ENCODE measurements at places on chromosomes 6 and 20.

DNA sequence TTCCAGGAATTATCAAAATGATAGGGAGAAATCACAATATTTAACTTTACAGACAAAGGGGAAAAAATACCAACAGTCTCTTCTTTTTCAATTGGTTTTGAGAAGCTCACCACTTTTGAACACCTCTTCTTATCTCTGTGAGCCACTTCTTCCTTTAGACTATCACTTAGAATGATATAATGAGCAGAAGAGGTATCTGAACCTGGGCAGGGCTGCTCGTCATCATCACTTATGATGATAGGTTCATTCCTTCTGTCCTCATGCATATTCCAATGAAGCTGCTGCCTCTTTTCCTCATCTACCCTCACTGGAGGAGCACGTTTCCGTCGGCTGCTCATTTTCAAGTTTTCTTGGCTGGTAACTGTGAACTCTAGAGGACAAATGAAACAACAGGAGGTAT, 9.2 kb downstream of the SHPRH start:
- H3K4me1 ChIP-seq: no peaks in the 10 kb centered on the region
- DNase-seq: no peak
- H3K27ac ChIP-seq: no peak overlapping the region
- no peaks in the 10 kb centered on the region for H3K27me3 ChIP-seq
- H3K36me3 ChIP-seq: peaks cover 23% of the 10 kb centered on the region

DNA sequence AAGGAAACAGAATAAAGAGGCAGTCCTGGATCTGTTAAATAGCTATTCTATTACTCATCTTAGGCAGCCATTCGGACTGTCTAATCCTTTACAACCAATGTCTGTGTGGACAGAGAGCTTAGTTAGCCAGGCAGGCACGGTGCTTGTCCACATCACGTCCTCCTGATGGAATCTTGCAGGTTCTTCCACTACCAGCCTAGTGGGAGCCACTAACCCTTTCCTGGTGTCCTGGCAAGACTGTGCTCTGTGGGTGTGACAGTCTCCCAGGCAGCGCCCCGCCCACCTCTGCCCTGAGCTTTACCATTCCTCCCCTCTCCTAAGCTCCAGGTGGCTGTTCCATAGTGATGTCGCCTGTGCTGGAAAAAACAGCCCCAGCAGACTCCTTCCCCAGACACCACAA, 78.3 kb upstream of the CLDN20 start:
- no peak overlapping the region for H3K27ac ChIP-seq
- no peak for DNase-seq
- no peak overlapping the region for H3K4me3 ChIP-seq
- no peaks in the 10 kb centered on the region for H3K36me3 ChIP-seq
- H3K27me3 ChIP-seq: no peaks in the 10 kb centered on the region

- H3K27ac ChIP-seq: no peak overlapping the region
- H3K36me3 ChIP-seq: no peaks in the 10 kb centered on the region
- no peak overlapping the region for H3K4me3 ChIP-seq
- H3K27me3 ChIP-seq: no peaks in the 10 kb centered on the region
- DNase-seq: no peak
Observed at GRCh38 chr6:169445227-169445626, 191.6 kb upstream of the THBS2 start.

GRCh38 chr6:129889580-129889979, 28.5 kb upstream of the TMEM244 start:
- DNase-seq: no peak
- no peaks in the 10 kb centered on the region for H3K4me1 ChIP-seq
- H3K27ac ChIP-seq: no peak overlapping the region
- H3K27me3 ChIP-seq: no peaks in the 10 kb centered on the region
- H3K4me3 ChIP-seq: no peak overlapping the region

- no peak overlapping the region for H3K27ac ChIP-seq
- H3K4me3 ChIP-seq: no peak overlapping the region
- H3K4me1 ChIP-seq: no peaks in the 10 kb centered on the region
- peaks cover 6% of the 10 kb centered on the region for H3K27me3 ChIP-seq
- no peak for DNase-seq
Observed at GRCh38 chr6:136118787-136119186, 131.3 kb downstream of the MTFR2 start.

GRCh38 chr6:5199702-5200101, 61.0 kb downstream of the LYRM4 start:
- H3K4me3 ChIP-seq: no peak overlapping the region
- DNase-seq: no peak
- H3K36me3 ChIP-seq: no peaks in the 10 kb centered on the region
- no peaks in the 10 kb centered on the region for H3K27me3 ChIP-seq

DNA sequence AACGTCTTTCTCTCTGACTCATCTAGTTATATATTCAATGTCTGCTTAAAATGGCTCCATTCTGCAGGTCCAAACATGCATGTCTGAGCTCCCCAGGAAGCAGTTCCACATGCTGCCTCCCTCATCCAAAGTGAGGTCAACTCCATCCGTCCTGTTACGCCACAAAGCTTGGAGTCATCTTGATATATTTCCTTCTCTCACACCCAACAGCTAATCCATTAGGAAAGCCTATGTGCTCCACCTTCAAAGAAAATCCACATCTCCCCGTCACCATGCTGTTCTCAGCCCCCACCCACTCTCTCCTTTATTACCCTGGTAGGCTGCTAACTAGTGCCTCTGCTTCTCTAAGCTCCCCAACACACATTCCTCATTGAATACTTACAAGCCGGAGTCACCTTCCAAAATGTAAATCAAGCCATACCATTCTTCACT, 130.2 kb upstream of the SYNDIG1 start:
- H3K4me1 ChIP-seq: no peaks in the 10 kb centered on the region
- H3K4me3 ChIP-seq: no peak overlapping the region
- H3K27ac ChIP-seq: no peak overlapping the region
- H3K36me3 ChIP-seq: no peaks in the 10 kb centered on the region
- no peaks in the 10 kb centered on the region for H3K27me3 ChIP-seq

DNA sequence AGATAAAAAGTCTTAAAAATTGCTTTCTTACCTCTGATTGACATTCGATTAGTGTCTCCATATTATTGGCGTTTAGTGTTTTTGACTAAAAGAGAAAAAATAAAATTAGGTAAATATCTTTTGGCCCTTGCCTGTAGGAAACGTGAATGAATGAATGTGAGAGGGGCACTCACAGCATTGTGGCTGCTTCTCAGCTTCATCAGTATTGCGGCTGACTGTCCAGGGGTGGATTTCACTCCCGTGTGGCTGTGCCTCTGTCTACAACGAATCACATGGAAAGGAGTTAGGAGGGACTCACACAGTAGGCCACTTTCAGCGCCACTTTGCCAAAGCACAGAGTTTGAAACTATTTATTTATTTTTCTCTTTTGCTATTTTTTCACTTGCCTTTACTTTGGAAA, 844 bp downstream of the TAGAP start:
- H3K4me3 ChIP-seq: peak overlapping the region; percentile 70
- H3K36me3 ChIP-seq: peaks cover 30% of the 10 kb centered on the region
- H3K27ac ChIP-seq: peak overlapping the region; percentile 89
- H3K4me1 ChIP-seq: peaks cover 35% of the 10 kb centered on the region
- DNase-seq: no peak

DNA sequence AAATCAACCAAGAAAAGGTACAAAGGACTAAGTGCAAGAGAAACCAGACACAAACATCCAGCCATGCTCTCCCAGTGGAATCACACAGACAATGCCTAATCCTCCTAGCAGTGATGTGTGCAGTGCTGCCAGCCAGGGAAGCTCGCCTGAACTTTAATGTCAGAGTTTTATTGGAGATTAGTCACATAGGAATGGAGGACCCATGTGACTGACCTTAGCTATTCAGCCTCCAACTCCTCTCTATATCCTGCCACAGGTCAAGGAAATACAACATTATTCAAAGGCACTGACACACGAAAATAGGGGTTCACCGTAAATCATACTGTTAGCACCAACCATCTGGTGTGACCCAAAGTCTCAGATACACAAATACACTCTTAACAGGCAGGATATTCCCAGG, 684.6 kb downstream of the DOK5 start:
- H3K4me3 ChIP-seq: no peak overlapping the region
- no peaks in the 10 kb centered on the region for H3K36me3 ChIP-seq
- H3K4me1 ChIP-seq: no peaks in the 10 kb centered on the region
- DNase-seq: no peak
- H3K27ac ChIP-seq: no peak overlapping the region

GRCh38 chr20:46400253-46400652, 6.2 kb downstream of the ELMO2 start:
- H3K4me3 ChIP-seq: no peak overlapping the region
- peak overlapping the region; percentile 74 for H3K27ac ChIP-seq
- H3K27me3 ChIP-seq: no peaks in the 10 kb centered on the region
- peaks cover 17% of the 10 kb centered on the region for H3K36me3 ChIP-seq

DNA sequence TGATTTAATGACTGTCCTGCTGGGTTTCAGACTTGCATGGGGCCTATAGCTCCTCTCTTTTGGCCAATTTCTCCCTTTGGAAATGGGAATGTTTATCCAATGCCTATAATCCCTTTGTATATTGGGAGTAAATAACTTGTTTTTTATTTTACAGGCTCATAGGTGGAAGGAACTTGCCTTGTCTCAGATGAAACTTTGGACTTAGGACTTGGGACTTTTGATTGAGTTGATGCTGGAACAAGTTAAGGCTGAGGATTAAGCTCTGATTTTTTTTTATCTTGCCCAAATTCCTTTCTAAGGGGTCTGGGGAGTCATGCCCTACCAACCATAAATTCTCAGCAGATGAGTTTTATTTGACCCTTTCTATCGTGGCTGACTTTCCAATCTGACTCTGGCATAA, 23.5 kb downstream of the WDR27 start:
- no peaks in the 10 kb centered on the region for H3K36me3 ChIP-seq
- no peak for DNase-seq

GRCh38 chr6:13355999-13356785, 27.9 kb upstream of the TBC1D7 start:
- no peaks in the 10 kb centered on the region for H3K27me3 ChIP-seq
- peak overlapping the region; percentile 26 for H3K4me3 ChIP-seq
- peaks cover 20% of the 10 kb centered on the region for H3K4me1 ChIP-seq

DNA sequence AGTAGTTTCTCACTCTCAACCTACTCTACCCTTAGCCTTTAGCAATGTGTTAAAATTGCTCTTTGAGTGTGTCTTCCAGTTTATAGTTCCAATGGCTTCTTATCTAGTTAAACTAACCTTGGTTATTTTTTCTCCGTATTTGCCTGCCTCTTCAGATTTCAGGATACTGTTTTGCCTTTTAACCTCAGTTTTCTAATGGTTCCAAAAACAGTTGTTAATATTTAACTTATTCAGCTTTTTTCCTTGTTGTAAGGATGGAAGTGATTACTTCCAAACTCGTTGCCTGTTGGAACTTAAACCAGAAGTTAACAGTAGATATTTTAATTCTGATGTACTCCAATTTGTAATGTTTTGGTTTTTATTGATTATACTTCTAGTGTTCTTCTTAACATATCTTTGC, 1574.9 kb downstream of the HACE1 start:
- no peak overlapping the region for H3K27ac ChIP-seq
- no peak overlapping the region for H3K4me3 ChIP-seq
- no peaks in the 10 kb centered on the region for H3K27me3 ChIP-seq
- no peak for DNase-seq
- H3K4me1 ChIP-seq: no peaks in the 10 kb centered on the region

- no peak overlapping the region for H3K27ac ChIP-seq
- H3K4me3 ChIP-seq: no peak overlapping the region
- no peak for DNase-seq
- H3K27me3 ChIP-seq: no peaks in the 10 kb centered on the region
- H3K4me1 ChIP-seq: no peaks in the 10 kb centered on the region
- H3K36me3 ChIP-seq: no peaks in the 10 kb centered on the region
Observed at GRCh38 chr6:164749221-164750064, 560.0 kb downstream of the C6orf118 start.

- H3K36me3 ChIP-seq: no peaks in the 10 kb centered on the region
- DNase-seq: no peak
- no peaks in the 10 kb centered on the region for H3K27me3 ChIP-seq
- no peak overlapping the region for H3K27ac ChIP-seq
Observed at GRCh38 chr6:4662886-4663285, 113.3 kb upstream of the CDYL start.

- H3K4me1 ChIP-seq: no peaks in the 10 kb centered on the region
- no peak for DNase-seq
- no peaks in the 10 kb centered on the region for H3K27me3 ChIP-seq
- H3K36me3 ChIP-seq: peaks cover 12% of the 10 kb centered on the region
- no peak overlapping the region for H3K27ac ChIP-seq
- no peak overlapping the region for H3K4me3 ChIP-seq
Observed at GRCh38 chr6:143772116-143773086, 70.7 kb upstream of the LTV1 start.

DNA sequence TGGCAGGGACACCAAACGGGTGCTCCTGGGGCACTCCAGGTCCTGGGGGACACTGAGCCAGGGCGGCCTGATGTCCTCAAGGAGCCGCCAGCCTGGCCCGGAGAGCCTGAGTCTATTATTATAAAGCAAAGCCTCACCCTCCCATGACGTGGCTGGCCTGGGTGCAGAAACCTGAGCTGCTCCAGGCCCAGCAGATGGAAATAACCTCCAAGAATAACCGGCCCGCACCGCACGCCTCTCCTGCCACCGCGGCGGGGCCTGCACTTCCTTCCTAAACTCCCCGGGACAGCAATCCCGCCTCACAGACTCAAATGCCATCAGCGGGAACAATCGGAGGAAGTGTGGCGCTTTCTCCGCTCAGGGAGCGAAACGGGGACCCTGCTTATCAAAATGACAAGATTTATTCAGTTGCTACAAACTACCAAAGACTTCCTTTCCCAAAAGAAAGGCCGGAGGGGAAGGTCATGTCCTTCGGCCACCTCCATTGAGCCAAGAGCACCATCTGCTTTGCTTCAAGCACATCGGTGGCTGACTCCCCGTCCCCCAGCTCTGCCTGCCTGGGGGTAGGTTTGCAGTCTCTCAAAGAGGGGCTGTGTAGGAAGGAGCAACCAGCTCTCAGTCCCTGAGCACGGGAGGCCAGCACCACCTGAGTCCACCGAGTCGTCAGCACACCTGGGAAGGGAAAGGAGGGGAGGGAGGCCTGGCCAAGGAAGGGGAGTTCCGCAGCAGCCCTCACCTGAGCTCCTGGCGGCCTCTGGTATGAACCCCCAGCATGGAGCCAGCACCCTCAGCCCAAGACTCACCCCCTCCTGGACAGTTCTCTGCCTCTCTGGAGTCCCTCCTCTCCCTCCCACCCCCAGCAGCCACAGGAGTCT, 78.6 kb upstream of the QKI start:
- DNase-seq: no peak
- H3K27me3 ChIP-seq: peaks cover 5% of the 10 kb centered on the region
- no peaks in the 10 kb centered on the region for H3K36me3 ChIP-seq
- H3K4me1 ChIP-seq: peaks cover 2% of the 10 kb centered on the region
- no peak overlapping the region for H3K4me3 ChIP-seq
- no peak overlapping the region for H3K27ac ChIP-seq

GRCh38 chr20:58148891-58149290, 79.6 kb downstream of the ANKRD60 start:
- H3K4me3 ChIP-seq: no peak overlapping the region
- no peaks in the 10 kb centered on the region for H3K36me3 ChIP-seq
- H3K4me1 ChIP-seq: no peaks in the 10 kb centered on the region
- no peak overlapping the region for H3K27ac ChIP-seq
- peaks cover 5% of the 10 kb centered on the region for H3K27me3 ChIP-seq

GRCh38 chr20:52037370-52037769, 154.2 kb downstream of the ZFP64 start:
- no peaks in the 10 kb centered on the region for H3K27me3 ChIP-seq
- no peaks in the 10 kb centered on the region for H3K36me3 ChIP-seq
- DNase-seq: no peak
- no peak overlapping the region for H3K27ac ChIP-seq
- no peak overlapping the region for H3K4me3 ChIP-seq

GRCh38 chr6:106117579-106117978, 31.4 kb downstream of the PRDM1 start:
- peak overlapping the region; percentile 52 for H3K27ac ChIP-seq
- H3K36me3 ChIP-seq: no peaks in the 10 kb centered on the region
- H3K4me3 ChIP-seq: no peak overlapping the region
- no peaks in the 10 kb centered on the region for H3K27me3 ChIP-seq
- peaks cover 48% of the 10 kb centered on the region for H3K4me1 ChIP-seq

GRCh38 chr6:45491048-45491735, 113.5 kb upstream of the SUPT3H start:
- peaks cover 12% of the 10 kb centered on the region for H3K36me3 ChIP-seq
- no peak overlapping the region for H3K4me3 ChIP-seq
- DNase-seq: no peak
- H3K27ac ChIP-seq: no peak overlapping the region

All from effector memory CD4-positive, alpha-beta T cell (primary cell).